ENCODE measurements at places on chromosomes 3 and 15.

DNA sequence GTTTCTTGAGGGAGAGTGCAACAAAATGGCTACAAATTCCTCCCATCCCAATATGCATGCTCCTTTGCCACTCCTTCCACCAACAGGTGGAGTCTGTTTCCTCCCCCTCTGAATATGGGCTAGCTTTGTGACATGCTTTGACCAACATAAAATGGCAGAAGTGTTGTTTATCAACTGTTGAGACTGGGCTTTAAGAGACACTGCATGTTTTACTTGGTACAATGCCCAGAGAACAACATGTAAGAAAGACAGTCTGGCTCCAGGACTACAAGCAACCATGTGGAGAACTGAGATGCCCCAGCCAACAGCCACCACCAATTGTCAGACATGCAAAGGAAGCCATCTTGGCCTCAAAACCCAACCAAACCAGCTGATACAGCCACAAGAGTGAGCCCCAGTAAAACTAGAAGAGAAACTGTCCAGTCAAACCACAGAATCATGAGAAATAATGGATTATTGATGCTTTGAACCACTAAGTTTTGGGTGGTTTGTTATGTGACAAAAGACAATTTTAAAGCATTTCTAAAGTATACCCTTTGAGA, 40.5 kb downstream of the NUDT16 start:
- DNase-seq = no peak

DNA sequence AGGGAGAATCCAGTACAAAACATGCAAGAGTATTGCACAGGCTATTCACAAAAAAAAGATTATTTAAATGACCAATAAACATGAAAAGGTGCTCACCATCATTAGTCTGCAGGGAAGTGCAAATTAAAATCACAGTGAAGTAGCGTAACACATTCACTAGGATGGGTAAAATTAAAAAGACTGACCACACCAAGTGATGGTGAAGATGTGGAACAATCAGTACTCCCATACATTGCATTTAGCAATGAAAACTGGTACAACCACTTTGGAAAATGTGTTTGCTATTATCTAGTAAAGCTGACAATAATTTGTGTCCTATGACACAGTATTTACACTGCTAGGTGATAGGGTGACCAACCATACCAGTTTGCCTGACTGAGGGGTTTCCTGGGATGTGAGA, 26.4 kb downstream of the MESP1 start:
- DNase-seq = no peak

- peak; percentile 46 for DNase-seq
Observed at GRCh38 chr15:58755956-58756355, 6.4 kb upstream of the ADAM10 start.

GRCh38 chr15:68028137-68028887, 25.8 kb upstream of the PIAS1 start:
- DNase-seq = no peak

- peak; percentile 35 for DNase-seq
Observed at GRCh38 chr3:13879102-13879945, 547 bp downstream of the WNT7A start.

- peak; percentile 97 for DNase-seq
Observed at GRCh38 chr3:72255791-72256559, 471.0 kb upstream of the PROK2 start.

GRCh38 chr3:143848704-143849103, 436 bp upstream of the SLC9A9 start:
- no peak for DNase-seq

GRCh38 chr15:36430726-36431265, 148.6 kb upstream of the CDIN1 start:
- DNase-seq = no peak

GRCh38 chr3:108951820-108952501, 1.7 kb downstream of the GUCA1C start:
- DNase-seq = no peak

DNA sequence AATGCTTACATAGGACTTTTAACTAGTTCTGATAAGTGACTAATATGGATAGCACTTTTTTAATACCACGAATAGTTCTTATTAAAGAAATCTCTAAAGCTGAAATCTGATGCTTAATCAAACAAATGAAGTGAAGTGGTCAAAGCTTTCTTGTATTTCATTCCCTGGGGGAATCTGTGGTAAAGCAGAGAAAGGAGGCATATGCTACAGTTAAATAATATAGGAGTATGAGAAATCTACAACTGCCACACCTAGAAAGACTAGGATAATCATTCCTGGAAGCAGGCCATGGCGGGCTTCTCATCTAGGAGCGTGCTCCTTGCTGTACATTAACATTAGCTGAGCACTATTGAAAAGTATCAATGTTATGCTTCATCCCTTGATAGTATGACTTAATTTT, 835.7 kb downstream of the OTOL1 start:
- DNase-seq = no peak

- DNase-seq = no peak
Observed at GRCh38 chr3:21269882-21270281, 481.1 kb downstream of the ZNF385D start.

DNA sequence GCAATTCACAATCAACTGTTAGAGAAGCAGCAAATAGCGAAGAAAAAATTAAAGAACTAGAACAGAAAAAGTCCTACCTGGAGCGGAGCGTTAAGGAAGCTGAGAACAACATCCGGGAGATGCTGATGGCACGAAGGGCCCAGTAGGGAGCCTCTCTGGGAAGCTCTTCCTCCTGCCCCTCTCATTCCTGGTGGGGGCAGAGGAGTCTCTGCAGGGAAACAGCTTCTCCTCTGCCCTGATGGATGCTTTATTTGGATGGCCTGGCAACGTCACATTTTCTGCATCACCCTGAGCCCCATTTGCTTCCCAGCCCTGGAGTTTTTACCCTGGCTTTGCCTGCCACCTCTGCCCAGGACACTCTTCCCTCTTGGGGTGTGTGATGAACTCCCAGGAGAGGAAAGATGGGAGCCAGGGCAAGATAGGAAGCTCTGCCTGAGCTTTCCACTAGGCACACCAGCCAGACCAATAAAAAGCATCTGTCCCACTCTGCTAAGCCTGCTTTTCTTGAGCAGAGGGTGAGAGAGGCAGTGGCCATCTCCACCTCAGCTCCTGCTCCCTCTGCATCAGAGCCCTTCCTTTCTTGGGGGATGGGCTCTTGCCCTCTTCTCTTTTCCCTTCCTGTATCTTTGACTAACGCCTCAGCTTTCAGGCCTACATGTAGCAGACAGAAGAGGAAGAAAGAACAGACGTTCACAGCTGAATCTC, 39.4 kb downstream of the PPARG start:
- DNase-seq = no peak

DNA sequence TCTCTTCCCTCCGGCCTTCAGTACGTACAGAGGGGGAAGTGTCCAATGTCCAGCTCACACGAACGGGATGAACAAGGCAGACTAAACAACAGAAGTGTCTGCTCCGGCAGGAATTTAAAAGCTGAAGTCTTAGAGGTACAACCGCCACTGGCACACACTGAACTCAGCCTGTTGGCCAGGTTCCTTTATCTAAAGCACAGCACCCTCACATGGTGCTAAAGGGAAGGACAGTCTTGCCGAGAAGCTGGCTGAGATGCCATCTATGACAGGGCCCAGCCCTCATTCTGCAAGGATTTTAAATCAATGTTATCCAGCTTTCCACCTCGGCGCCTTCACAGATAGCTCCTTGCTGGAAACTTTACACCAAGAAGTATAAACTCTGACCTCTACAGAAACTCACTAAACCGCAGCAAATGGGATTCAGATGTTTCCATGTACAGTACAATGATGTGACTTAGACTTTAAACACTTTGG, 2.8 kb downstream of the ADAMTS17 start:
- DNase-seq = peak; percentile 92

- DNase-seq = peak; percentile 53
Observed at GRCh38 chr3:6697722-6698121, 163.2 kb upstream of the GRM7 start.

DNA sequence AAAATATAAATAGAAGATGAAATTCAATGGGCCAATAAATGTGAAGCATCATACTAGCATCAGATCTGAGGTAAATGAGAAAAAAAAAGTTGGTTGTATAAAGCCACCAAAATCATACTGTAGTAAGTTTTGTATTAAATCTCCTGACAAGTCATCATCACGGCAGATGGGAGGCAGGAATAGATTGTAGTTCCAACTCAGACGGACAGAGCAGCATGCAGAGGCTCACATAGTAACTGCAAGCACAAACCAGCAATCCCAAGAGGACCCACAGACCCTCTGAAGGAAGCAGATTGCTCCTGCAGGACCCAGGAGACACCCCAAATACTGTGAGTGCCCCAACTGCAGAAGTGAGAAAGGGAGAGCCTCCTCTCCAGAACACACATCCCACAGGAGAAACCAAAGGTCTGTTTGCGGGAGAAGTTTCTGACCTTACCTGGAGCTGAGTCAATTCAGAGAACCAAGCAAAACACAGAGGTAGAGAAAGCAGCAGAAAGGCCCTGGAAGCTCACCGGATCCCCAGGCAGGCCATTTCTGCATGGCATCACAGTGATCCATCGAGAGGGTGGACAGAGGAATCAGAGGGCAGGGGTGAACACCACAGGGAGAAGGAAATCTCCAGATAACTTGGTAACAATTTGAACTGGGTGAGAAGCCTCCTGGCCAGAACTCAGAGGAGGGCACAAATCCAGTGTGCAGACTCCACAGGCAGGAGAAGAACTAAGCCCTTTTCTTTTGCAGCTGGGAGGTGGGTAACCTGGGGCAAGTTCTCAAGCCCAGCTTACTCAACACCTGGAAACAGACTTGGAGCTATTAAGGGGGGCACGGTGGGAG, 141.6 kb upstream of the ARHGEF26 start:
- DNase-seq = no peak

DNA sequence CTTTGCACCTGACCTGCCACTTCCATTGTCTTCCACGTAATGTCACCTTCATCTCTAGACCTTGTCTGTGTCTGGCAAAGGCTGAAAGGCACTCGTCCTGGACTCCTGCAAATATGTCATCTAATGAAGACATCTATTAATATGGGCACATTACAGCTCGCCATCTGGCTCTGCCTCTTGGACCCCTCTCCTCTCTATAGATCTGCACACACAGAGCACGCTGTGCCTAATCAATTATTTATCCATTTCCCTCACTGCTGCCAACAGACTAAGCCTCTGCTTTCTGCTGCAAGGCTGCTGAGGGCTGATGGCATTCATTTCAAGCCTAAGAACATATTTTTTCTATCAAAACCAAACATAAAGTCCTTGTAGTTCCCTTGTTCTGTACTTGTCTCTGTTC, 573.0 kb downstream of the TUSC7 start:
- no peak for DNase-seq

GRCh38 chr3:53083521-53083920, 37.6 kb upstream of the SFMBT1 start:
- no peak for DNase-seq

DNA sequence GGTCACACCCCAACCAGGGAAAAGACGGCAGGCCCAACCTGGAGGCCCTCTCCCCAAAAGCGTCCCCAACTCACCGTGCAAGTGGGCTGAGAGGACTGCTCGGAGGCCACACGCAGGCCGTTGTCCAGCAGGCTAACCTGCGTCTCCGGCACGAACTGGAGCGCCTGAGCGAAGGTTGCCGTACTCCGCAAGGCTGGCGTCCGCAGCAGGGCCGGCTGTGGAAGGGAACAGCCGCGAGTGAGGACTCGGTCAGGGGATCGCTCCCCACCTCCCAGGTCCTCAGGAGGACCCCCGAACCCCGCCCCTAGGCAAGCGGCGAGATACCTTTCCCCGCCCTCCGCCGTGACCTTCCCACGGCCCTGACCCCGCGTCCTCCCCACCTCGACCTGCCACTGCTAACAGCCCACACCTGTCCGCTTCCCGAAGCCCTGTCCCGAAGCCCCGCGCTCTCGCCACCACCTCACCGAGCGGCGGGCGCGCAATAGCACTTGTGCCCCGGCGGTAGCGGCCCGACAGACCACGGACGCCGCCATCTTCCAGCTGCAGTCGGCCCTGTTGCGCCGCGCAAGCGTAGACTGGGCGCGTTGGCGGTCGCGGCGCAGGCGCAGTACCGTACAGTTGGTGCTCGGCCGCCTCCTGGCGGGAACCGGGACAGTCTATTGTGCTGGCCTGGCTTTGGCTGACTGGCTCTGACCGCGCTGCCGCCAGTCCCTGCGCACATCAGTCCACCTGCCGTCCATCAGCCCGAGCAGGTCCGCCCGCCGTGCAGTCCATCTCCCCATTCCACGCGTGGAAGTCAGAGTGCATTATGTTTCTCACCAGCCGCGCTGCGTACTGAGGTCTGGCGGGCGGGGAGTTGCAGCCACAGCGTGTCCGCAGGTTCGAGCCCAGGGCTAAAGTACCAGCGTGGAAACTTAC, at the start of gene UQCRC1:
Gene UQCRC1 (minus strand): TSS at position 559 of the 918 bp plus-strand sequence. CDS start 26 bp downstream, at position 533.
- DNase-seq = peak; percentile 95

DNA sequence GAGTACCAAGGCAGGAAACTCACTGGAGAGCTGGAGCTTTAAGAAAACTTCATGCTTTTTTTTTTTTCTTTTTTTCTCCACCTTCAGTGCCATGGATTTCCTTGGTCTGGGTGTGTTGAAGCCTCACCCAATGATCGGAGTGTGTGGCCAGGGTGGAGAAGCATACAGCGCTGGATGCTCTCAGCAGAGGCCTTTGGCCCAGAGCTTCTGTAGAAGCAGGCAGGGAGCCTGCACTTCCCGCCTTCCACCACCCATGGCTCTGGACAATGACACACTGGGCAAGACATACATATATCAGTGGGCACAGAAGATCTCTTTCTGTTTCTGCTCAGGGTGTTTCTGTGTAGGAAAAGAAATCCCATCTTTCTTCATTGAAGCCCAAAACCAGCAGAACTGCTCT, 55.8 kb upstream of the ACAD9 start:
- no peak for DNase-seq

DNA sequence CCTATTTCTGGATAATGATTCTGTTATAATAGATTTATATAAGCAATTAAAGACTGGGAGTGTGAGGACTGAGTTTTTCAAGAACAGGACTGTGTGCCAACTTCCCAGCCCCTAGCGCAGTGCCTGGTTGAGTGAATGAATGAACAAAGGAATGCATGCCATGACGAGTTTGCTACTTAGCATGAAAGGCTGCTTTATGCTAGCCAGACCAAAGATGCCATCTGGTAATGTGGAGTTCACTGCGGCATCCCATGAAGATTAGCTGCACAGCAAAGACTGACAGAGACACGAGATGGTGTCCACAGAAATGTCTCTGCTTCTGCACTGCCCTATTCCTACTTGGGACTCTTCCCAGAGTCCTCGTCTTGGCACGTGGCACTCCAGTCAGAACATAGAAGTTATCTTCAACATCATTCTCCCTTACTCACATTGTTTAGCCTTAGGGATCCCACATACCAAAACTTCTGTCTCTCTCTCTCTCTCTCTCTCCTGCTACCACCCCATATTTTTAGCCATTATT, 283.9 kb upstream of the CTNNB1 start:
- no peak for DNase-seq

- no peak for DNase-seq
Observed at GRCh38 chr3:73480187-73480672, 144.5 kb downstream of the PDZRN3 start.

- DNase-seq = no peak
Observed at GRCh38 chr15:90873488-90873997, 5.2 kb downstream of the FURIN start.

DNA sequence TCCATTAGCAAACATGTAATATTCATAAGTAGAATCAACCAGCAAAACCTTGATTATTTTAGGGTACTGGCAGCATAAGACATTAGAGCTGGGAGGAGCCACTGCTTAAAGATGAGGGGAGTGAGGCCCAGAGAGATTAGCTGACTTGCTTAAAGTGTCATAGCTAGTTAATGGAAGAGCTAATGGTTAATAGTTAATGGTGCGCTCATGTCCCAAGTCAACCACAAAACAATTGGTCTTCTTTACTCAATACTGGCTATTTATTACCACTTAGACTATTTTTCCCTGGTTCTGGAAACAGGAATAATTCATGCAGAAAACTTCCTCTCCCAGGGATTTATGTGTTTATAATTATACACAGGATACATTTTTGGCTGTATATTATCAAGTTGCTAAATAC, 33.1 kb downstream of the EIF4E3 start:
- DNase-seq = no peak
